WTC11 (cell line): ENCODE measurements at places on chromosomes 1 and 21. TPM values are rescaled to one million over a fixed set of nuclear protein-coding genes. Genes with fewer than 3 reads are reported as not detected.

The OPTC gene
- 0.55 to 1.2 TPM (median 0.76 TPM) in 3 replicates for total RNA-seq

The PADI1 gene
- 0.15 to 0.57 TPM (median 0.18 TPM) in 3 replicates for total RNA-seq

The CYP2J2 gene
- 0.46 to 0.96 TPM (median 0.92 TPM) in 3 replicates for total RNA-seq

The SPATA1 gene
- total RNA-seq = 0.85 to 0.92 TPM in 2 of 3 replicates, not detected in the other

The SYPL2 gene
- total RNA-seq = 3.0 to 3.7 TPM (median 3.5 TPM) in 3 replicates

DNA sequence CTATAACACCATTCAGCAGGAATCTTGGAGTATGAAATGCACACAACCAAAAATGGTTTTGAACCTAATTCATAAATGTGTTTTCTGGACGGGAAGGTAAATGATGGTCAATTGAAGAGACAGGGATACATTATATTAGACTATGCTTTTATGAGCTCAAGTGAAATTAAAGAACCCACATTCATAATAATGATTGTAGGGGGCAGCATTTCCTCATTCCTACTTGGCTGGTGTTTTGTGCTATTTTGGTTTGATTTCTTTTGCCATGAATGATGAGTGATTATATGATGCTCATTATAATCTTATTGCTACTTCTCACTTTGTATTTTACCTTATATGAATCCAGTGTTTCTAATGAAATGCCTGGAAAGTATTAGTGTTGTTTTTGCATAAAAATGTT is 372 bp downstream of the OR2L3 start:
- DNase-seq = no peak

GRCh38 chr1:39969048-39969447 is 14.1 kb downstream of the MFSD2A start:
- DNase-seq = no peak
